Right hindlimb (tissue), 1 donor: ENCODE measurements at places on chromosomes 3 and 15.

GRCh38 chr15:53675832-53676231, 83.6 kb downstream of the WDR72 start:
- DNase-seq: no peak

GRCh38 chr3:32601722-32602121, 31.1 kb upstream of the DYNC1LI1 start:
- DNase-seq: no peak

GRCh38 chr15:67148196-67148701, 82.8 kb downstream of the SMAD3 start:
- no peak for DNase-seq

DNA sequence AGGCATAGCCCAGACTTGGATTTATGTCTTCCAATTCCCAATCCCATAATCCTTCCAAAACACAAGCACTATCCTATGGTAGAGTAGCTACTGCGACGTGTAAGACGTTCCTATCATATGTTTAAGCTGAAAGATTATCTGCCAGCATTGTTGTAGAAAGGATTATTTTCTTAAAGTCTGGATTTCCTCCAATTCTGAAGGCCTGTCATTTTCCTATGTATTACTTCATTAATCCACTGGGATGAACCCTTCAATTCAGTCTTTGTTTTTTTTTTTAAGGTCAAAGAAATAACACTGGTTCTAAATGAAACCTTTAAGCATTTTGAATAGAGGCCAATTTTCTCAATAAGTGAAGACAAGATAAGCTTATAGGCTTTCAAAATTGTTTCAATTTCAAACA, 289.0 kb downstream of the SLC9A9 start:
- DNase-seq: no peak

GRCh38 chr3:130950124-130950523, 56.2 kb downstream of the ATP2C1 start:
- no peak for DNase-seq

- no peak for DNase-seq
Measured at GRCh38 chr3:162077108-162077507, 580.5 kb downstream of the OTOL1 start.

DNA sequence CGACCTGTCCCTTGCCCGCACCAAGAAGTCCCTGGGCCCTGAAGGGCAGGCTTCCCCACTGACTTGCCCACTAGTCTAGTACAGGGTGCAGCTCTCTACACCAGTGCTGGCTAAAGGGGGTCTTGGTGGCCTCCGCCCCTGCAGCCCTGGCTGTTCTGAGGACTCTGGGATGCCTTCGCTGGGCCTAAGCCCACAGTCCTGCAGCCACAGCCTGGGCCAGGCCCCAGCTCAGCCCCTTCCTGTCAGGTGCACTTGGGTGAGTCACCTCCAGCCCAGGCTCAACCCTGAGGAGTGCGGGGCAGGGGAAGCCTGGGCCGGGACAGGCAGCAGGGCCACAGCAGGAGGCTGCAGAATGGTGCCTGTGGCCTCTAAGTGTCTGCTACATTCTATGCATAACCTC, 971 bp downstream of the C3orf22 start:
- DNase-seq: peak; percentile 10

GRCh38 chr3:52614689-52615088, 71.0 kb downstream of the PBRM1 start:
- DNase-seq: no peak

DNA sequence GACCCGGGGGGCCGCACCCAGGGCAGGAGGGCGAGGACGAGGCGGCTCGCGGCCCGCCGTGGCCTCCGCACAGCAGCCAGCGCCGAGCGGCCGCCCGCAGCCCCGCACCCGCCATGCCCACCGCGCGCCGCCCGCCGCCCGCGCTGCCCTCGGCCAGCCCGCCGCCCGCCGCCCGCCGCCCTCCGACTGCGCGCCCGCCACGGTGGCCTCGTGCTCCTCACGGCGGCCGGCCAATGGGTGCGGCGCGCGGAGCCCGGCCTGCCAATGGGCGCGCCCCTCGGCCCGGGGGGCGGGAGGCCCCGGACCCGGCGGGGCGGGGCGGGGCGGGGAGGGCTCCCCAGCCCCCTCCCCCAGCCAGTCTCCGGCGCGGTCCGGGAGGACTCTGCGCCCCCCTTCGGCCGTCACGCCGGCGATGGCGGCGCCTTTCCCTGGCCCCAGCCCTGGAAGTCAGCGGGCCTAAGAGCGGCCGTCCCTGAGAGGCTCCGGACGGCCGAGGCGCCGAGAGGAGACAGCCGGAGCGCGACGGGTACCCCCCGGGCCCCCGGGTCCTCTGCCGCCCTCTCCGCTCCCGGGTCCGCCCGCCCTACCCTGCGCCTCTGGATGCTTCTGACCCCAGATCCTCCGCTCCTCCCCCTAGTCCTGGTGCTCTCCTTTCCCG, at the start of gene NT5DC2:
Gene NT5DC2 (minus strand): TSS at position 235 of the 658 bp plus-strand sequence. CDS start 120 bp downstream, at position 115.
- DNase-seq: peak; percentile 87

DNA sequence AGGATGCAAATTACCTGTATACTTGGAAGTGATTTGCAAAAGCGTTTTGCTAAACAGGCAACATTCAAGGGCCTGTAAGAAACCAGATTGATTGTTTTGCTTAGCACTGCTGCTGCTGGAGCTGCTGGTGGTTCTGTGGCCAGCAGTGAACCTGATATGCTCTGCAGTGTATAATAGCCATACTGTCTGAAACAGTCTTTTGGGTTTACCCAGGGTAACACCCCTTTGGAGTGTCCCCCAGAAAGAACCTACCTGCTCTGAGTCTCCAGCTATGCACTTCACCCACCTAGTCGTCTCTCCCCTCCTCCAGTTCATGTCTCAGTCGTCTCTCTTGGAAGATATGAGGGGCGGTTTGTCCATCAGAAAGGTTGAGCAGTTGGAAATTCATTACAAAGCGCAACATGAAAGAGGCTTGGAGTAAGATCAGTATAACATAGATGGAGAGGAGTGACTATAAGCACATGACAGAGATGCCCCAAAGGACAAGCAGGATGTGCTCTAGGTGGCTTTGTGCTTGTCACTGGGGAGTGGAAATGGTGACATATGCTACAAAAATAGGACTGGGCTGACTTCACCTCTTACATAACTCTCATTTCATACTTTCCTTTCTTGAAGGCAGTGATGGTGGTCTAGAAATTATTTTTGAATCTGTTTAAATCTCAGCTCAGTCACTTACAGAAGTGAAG, 3.8 kb downstream of the MKRN2 start:
- DNase-seq: no peak

DNA sequence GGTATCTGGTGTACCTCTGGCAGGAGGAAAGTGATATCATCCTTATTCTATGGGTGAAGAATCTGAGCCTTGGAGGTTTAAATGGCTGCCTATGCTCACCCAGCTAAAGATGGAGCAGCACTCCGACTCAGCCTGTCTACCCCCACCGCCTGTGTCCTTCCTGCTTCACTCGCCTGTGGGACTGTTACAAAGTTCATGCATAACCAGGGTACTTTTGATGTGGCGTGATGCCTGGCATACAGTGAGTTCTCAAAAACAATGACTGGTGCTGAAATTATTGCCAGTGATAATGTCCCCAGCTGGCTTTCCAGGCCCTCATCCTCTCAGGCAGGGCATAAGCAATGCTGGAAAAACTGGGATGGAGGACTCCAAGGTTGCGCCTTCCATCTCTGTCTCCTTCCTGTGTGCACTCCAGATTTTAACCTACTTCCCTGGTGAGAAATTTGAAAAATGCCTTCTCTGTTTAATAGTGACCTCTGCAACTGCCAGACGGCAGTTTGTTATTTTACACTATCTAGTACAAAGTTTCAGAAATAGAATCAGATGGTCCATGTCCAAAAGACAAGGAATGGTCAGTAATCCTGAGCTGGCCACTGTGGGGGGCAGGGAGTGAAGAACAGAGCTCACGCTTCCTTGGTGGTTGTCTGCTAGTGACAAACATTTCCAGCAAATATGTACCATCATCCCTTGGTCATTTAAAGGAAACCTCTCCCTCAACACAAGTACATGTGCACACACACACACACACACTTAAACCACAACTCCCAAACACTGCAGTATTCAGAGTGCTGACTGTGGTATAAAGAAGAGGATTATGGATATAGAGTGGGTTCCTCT, 86.5 kb upstream of the NMNAT3 start:
- DNase-seq: no peak
